ENCODE measurements at places on chromosomes 16 and 17. TPM values are rescaled to one million over a fixed set of nuclear protein-coding genes. Genes with fewer than 3 reads are reported as not detected.

DNA sequence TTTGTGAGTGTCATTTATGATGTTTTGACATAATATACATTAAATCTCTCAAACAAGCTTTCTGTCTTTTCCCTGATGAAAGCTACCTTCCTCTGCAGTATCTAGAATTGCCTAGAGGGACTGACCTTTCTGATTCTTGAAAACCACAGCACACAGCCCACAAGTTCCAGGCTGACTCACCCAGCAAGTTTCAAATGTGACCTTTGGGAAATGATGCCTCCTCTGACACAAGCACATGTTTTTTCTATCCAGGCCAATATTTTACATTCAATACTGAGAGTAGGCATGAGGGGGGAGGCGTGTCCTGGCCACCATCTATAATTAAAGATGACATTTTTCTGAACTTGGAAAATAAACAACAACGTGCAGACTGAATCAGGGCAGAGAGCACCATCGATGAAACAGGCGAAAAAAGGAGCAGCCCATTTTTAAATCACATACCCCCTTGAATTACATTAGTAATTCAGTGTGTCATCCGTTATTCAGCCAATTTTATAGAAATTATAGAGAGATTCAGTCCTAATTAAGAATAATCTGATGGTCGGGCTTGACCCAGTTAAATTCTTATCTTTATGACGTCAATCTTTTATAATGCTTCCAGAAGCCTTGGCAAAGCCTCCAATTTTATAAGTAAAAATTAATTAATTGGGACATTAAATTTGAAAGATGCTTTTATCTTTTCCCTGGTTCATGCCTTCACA lies 292.6 kb upstream of the CDH11 start:
- peak; percentile 4 for DNase-seq
- no peak overlapping the region for H3K27ac ChIP-seq
- H3K36me3 ChIP-seq = no peaks in the 10 kb centered on the region
- no peak overlapping the region for H3K4me3 ChIP-seq
- H3K4me1 ChIP-seq = no peaks in the 10 kb centered on the region

DNA sequence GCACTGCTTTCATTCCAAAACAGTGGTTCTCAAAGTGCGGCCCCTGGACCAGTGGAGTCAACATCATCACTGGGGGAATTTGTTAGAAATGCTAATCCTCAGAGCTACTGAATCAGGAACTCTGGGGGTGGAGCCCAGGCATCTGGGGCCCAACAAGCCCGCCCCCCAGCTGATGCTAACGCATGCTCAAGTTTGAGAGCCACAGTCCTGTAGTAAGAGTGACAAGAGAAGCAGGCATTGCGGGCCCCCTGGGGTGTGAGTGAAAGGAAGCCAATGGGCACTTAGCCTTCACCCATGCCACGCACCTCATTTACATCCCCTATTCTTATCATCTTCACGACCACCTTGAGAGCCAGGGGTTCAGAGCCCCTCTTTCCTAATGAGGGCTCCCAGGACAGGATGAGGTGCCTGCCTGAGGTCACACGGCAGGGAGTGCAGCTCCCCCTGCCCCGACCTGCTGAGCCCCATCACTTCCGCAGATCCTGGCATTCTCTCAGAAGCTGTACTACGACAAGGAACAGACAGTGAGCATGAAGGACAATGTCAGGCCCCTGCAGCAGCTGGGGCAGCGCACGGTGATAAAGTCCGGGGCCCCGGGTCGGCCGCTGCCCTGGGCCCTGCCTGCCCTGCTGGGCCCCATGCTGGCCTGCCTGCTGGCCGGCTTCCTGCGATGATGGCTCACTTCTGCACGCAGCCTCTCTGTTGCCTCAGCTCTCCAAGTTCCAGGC lies 9.1 kb downstream of the CA4 start:
- peaks cover 26% of the 10 kb centered on the region for H3K27me3 ChIP-seq
- no peak overlapping the region for H3K27ac ChIP-seq
- no peaks in the 10 kb centered on the region for H3K4me1 ChIP-seq
- H3K36me3 ChIP-seq = no peaks in the 10 kb centered on the region
- no peak overlapping the region for H3K4me3 ChIP-seq
- DNase-seq = no peak

DNA sequence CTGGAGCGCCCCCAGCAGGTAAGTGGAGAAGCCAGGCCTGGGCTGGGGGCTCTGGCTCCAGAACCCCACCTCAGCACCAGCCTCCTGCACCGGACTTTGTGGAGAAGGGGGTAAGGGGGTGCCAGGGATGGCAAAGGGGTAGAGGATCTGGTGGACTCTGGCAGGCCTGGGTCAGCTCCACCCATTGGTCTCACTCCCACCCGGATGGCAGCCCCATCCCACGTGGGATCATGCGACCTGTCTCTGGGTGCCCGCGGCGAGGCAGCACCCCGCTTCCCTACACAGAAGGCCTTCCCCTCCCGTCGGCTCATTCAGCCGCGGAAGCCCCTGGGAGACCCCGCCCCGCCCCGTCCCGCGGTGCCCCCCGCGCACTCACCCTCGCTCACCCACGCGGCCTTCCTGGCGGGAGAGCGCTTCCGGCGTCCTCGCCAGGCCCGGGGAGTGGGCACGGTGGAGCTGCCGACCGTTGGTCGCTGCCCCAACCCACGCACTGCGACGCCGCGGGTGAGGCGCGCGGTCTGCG lies 498 bp upstream of the PLEKHG4 start:
- H3K36me3 ChIP-seq = peaks cover 18% of the 10 kb centered on the region
- peak overlapping the region; percentile 89 for H3K4me3 ChIP-seq
- H3K27me3 ChIP-seq = no peaks in the 10 kb centered on the region
- DNase-seq = no peak

- H3K27ac ChIP-seq = no peak overlapping the region
- no peaks in the 10 kb centered on the region for H3K4me1 ChIP-seq
- no peaks in the 10 kb centered on the region for H3K36me3 ChIP-seq
- DNase-seq = no peak
- peaks cover 5% of the 10 kb centered on the region for H3K27me3 ChIP-seq
These were observed 70.1 kb downstream of the KCNJ2 start for GRCh38 chr17:70239391-70239826.

DNA sequence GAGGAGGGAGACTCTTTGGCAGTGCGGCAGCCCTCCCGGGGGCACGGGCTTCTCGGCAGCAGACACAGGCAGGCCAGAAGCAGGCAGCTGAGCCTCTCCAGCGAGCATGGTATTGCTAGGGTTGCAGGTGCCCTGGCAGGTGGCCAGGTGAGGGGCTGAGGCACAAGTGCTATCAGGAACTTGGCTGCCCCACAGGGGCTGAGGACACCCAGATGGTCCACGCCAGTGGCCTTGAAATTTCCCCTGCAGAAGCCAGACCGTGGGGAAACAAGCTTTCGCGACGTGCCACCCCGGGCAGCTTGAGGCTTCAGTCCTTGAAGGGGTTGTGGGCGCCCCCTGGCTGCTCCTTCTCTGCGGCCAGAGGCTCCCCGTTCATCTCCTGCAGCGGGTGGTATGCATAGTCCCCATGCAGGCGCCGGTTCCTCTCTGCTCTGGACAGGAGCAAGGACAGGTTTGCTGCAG lies 8.5 kb downstream of the NAGPA start:
- H3K4me3 ChIP-seq = no peak overlapping the region
- no peaks in the 10 kb centered on the region for H3K4me1 ChIP-seq
- H3K27ac ChIP-seq = no peak overlapping the region
- DNase-seq = no peak

- no peak overlapping the region for H3K4me3 ChIP-seq
- no peaks in the 10 kb centered on the region for H3K27me3 ChIP-seq
- H3K36me3 ChIP-seq = no peaks in the 10 kb centered on the region
- no peak for DNase-seq
- H3K27ac ChIP-seq = no peak overlapping the region
These were observed 10.8 kb upstream of the TAOK1 start for GRCh38 chr17:29379084-29379991.

DNA sequence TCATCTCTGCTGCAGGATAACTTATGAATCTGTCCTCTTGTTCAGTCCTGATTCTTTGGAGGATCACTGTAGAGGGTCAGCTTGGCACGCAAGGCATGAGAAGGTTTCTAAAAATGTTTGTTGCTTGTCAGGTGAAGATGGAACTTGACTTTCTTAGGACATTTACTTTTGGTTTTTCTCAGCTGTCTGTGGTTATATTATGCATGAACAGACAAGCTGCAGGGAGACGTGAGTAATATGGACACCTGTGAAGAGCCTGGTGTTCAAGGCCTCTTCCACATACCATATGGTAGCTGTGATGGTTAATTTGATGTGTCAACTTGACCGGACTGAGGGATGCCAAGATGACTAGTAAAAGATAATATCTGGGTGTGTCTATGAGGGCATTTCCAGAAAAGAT lies 270.2 kb upstream of the CPHXL start:
- no peaks in the 10 kb centered on the region for H3K36me3 ChIP-seq
- H3K27ac ChIP-seq = no peak overlapping the region
- H3K27me3 ChIP-seq = no peaks in the 10 kb centered on the region
- H3K4me3 ChIP-seq = no peak overlapping the region
- no peak for DNase-seq

DNA sequence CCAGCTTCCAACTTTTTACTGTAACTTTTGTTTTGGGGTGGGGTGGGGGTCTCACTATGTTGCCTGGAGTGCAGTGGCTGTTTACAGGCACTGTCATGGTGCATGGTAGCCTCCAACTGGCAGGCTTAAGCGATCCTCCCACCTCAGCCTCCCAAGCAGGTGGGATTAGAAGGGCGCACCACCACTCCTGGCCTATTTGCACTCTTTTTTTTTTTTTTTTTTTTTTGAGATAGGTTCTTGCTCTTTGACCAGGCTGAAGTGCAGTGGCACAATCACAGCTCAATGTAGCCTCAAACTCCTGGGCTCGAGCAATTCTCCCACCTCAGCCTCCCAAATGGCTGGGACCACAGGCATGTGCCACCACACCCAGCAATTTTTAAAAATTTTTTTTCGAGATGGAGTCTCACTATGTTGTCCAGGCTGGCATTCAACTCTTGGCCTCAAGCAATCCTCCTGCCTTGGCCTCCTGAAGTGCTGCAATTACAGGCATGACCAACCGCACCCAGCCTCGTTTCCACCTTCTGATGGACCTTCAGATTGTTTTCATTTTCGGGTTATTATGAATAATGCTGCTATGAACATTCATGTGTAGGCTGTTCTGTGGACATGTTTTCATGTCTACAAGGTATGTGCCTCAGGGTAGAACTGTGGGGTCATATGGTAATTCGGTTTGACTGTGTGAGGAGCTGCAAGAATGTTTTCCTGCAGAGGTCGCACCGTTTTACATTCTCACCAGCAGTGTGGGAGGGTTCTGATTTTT lies 10.9 kb downstream of the TRAP1 start:
- H3K4me1 ChIP-seq = peaks cover 11% of the 10 kb centered on the region
- H3K4me3 ChIP-seq = no peak overlapping the region
- H3K27ac ChIP-seq = no peak overlapping the region
- no peaks in the 10 kb centered on the region for H3K27me3 ChIP-seq
- no peak for DNase-seq

Gene LGALS3BP
- 89.7 TPM for total RNA-seq

Gene MYOCD
- not detected for total RNA-seq
